Spleen (tissue), 13 donors: ENCODE measurements at places on chromosomes 2 and 18. TPM values are rescaled to one million over a fixed set of nuclear protein-coding genes. Genes with fewer than 3 reads are reported as not detected.

NETO1 gene
- polyA plus RNA-seq, result 14.5 TPM

SAP130 gene
- 5.7 TPM for polyA plus RNA-seq

WDR35 gene
- polyA plus RNA-seq, result 1.7 TPM

CNTNAP5 gene
- not detected for polyA plus RNA-seq

FIGN gene
- polyA plus RNA-seq, result 0.50 TPM

EVX2 gene
- polyA plus RNA-seq, result not detected

GCG gene
- 0.28 TPM for polyA plus RNA-seq

EPB41L5 gene
- 2.2 TPM for polyA plus RNA-seq

XDH gene
- polyA plus RNA-seq, result not detected

RBFA gene
- 20.4 TPM for polyA plus RNA-seq

DNA sequence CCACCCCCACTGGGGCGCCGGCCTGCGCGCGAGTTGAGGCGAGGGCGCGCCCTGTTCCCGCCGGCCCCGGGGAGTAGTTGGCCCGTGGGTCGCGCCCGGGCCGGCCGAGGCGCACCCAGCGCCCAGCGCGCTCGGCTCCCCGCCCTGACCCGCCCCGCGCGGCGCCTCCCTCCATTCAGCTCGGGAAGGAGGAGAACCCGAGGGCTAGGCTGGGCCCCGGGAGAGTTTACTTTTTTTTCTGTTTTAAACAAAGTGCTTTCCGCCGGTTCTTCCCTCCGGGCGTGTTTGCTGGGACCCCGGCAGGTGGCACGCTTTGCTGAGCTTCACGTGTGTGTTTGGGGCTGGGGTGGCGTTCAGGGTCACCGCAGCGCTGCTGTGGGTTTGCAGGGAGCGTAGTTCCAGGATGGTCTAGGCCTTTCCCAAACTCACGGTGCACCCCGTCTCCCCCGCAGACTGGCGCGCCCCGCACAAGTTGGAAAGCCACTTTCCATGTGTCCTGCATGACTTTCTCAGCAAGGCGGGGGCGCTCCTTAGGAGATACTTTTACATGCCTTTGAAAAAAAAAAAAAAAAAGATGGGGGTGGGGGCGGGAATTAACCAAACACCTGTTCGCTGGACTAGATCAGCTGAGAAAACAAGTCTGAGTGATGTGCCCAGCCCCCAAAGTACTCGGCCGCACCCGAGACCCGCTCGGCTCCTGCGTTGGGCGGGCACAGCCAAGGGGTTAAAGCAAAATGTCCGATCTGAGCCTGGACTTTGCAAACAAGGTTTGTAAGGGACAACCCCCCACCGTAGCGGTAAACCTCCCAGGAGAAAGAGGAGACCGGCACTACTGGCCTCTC lies 825 bp downstream of the ITGA6 start:
- DNase-seq, result peak; percentile 88

GRCh38 chr2:100928235-100928634 lies 73.9 kb upstream of the RPL31 start:
- no peak for DNase-seq

- DNase-seq, result peak; percentile 52
These were observed 49.4 kb downstream of the AGAP1 start for GRCh38 chr2:235543128-235543750.

DNA sequence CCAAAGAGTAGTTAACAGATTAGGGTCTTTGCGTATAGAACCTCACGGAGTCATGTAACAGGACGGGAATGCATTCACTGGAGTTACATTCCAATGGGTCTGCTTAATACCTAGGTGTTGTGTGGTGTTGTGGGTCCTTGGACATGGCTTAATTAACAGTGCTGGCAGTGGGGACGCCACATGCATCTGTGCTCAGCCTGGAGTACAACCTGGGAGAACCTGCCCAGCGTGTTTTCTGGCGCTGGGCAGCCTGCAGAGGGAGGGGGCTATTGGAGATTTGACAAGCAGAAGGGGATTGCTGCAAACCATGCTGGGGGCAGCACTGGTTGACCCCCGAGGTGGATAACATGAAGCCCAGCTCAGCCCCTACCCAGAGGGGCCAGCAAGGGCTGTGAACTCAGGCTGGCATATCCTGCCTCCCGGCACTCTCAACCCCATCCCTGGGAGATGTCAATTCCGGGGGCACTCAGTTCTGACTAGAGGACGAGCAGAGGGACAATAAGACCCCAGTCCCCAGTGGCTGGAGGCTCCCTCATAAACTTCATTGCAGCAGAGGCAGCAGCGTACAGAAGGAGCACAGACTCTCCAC lies 29.3 kb upstream of the COPS8 start:
- no peak for DNase-seq

DNA sequence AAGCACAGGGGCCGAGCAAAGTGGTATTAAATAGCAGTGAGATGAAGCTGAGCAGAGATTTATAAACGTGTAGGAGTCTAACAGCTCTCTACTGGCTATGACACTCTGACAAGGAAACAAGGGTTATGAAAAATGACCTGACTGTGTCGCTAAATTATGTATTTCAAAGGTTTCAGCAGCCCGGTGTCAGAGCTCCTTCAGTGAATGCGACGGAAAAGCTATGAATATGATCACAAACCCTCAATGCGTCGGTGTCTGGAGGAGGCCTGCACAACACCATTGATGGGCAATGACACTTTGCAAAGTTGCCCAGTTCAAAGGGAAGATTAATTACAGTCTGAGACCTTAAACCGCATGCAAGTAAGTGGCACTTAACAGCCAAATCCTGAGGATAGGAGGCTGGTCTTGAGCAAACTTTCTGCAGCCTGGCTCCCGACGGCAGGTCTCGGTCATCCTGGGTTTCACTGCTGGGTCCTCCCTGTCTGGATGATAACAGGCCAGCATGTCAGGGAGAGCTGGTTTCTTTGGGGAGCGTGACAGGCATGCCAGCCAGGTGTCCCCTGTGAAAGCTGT lies 615.1 kb upstream of the SALL3 start:
- no peak for DNase-seq

DNA sequence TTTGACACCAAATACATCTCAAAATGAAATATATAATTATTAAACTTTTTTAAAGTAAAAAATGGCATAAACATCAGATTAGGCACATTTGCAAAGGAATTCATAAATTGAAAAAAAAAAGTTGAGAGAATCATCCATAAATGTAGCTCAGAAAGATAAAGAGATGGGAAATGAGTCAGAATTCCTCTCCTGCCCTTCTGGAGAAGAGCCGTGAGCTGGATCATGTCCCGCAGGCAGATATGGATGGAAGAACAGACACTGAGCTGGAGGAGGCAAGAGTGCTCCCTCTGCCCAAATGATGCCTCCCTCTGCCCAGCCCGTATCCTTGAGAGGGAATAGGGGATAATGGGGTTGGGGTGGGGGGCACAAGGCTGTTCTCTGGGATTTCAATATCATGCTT lies 190.9 kb downstream of the TFCP2L1 start:
- peak; percentile 14 for DNase-seq

DNA sequence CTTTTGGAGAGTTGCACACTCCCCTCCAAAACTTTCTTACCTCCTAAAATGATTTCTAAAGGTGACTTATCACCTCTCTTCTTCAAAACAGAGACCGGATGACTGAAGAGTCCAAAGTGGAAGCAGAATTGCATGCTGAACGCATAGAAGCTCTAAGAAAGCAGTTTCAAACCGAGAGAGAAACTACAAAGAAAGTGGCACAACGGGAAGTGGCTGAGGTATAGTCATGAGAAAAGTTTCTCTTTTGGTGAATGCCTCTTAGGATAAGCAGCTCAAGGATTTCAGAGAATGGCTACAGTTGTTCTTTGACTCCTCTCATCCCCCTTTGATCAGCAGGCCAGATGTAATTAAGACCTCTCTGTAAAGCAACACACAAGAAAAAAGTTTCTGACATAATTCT lies 73.6 kb downstream of the GTF3C3 start:
- DNase-seq, result no peak

GRCh38 chr18:47901624-47902362 lies 28.7 kb downstream of the SMAD2 start:
- DNase-seq, result no peak

GRCh38 chr2:134391751-134392160 lies 137.9 kb downstream of the MGAT5 start:
- DNase-seq, result no peak

DNA sequence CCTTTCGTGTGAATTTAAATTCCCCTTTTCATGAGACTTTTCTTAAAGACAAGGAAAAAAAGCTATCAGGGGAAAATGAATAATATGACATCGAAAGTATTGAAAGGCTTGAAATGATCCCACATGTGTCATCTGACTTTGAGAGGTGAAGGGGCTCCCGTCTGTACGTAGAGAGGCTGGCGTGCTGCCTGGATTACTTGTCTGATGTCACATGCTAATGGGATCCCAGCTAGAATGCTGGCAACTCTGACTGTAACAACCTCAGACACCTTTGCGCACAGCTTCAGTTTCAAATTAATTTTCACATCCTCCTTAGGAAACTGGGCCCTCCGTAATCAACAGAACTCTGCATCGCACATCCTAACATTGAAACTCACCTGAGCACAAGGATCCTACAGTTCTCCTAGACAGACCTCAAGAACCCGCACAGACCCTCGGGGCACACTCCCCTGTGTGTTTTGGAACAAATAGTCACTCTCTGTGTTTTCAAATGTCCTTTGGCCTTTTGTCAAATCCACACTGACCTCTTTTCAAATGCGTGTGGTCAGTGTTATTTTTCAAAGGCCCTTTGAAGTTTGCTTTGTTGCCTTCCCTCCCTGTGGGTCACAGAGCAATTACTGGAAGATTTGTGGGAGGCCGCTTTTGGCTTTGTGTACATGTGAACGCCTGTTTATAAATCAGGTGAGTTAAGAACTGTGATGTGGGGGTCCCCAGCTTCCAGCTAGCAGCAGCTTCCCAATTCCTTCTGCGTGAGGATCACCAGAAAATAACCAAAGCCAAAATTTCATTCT lies 65.9 kb downstream of the IL1R2 start:
- DNase-seq, result no peak

GRCh38 chr2:114800371-114800770 lies 357.9 kb downstream of the DPP10 start:
- no peak for DNase-seq

DNA sequence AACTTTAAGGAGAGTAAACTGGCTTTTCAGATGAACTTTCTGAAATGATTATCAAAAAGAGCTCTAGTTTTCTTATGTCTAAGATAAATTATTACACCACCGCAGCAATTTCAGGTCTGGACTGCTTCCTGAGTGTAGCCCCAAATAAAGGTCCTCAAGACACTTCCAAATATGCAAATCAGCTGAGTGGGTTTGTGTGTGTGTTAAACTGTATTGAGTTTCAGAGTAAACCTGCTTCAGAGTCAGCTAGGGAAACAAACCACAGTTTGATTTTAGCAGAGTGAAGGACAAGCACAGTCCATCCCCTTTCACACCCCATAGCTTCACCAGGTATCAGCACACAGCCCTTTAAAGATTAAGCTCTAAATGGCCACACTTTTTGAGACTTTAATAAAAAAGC lies 168.7 kb downstream of the NRXN1 start:
- DNase-seq, result no peak

DNA sequence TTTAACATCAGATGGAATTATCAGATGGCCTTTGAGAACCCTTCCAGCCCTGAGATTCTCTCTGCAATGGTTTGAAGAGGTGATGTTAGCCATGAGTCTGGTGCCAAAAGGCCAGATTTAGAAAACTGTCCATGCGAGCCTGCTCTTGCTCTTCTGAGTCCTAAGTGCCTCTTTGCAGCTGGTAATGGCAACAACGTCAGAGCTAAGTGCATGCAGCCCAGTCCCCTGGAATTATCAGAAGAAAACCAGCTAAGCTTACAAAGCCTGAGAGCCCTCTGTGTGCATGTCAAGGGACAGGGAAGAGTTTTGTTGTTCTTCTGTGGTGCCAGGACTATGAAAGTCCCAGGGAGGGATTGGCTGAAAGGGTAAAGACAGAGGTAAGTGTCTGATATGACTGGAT lies 89.8 kb downstream of the LOXHD1 start:
- DNase-seq, result no peak

- no peak for DNase-seq
These were observed 61.3 kb upstream of the RNU4ATAC start for GRCh38 chr2:121469356-121469755.

- DNase-seq, result peak; percentile 88
These were observed 21.7 kb upstream of the EFHD1 start for GRCh38 chr2:232611559-232612218.

- peak; percentile 54 for DNase-seq
These were observed 26.7 kb downstream of the ATOH8 start for GRCh38 chr2:85780316-85781012.

GRCh38 chr18:3468066-3468705 lies 18.2 kb downstream of the TGIF1 start:
- DNase-seq, result no peak
